ENCODE measurements at places on chromosomes 11 and 22.

DNA sequence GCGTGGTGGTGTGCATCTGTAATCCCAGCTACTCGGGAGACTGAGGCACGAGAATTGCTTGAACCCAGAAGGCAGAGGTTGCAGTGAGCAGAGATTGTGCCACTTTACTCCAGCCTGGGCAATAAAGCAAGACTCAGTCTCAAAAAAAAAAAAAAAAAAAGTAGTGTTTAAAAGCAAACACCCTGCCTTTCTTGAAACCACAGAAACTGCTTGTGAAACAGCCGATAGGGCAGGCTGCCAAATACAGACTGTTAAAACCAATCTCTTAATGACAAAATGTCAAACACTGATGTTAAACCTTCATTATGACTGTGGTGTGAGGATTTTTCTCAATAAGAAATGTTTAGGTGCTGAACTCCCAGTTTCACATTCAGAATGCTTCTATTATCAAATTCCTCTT is 27.3 kb downstream of the MARK2 start:
- no peak for DNase-seq

DNA sequence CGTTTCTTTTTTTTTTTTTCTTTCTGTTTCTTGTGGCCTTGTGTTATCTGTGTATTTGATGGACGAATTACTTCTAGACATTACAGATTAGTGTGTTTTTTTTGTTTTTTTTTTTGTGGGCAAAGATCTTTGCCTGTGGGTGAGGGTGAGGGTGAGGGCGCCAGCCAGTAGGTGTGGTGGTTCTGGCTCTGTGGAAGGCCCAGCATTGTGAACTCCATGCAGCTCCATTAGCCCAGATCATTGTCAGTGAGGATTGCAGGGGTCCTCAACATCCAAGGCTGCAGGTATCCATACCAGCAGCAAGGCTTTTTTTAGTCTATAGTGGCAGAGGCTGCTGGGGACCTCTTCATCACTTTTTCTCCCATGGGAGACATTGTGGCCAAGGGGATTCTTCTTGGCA is 13.7 kb downstream of the BIRC2 start:
- no peak for DNase-seq

- DNase-seq = no peak
These were observed 38.0 kb upstream of the ARFGAP3 start for GRCh38 chr22:42895087-42895486.

DNA sequence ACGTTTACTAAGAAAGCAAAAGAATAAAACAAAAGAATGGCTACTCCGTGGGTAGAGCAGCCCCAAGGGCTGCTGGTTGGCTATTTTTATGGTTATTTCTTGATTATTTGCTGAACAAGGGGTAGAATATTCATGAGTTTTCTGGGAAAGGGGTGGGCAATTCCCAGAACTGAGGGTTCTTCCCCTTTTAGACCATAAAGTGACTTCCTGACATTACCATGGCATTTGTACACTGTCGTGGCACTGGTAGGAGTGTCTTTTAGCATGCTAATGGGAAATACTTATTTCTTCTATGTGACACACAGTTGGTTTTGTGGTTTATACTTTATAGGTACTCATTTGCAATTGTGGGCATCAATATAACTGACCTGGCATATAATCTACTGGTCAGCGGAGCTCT is 56.3 kb downstream of the SLN start:
- DNase-seq = no peak

GRCh38 chr11:124570160-124570559 is 363 bp downstream of the OR8A1 start:
- no peak for DNase-seq

Data from neural progenitor cell (in vitro differentiated cells).